ENCODE measurements at places on chromosomes 16 and 17.

- DNase-seq: no peak
Observed at GRCh38 chr16:27892879-27893278, 170.6 kb downstream of the GSG1L start.

DNA sequence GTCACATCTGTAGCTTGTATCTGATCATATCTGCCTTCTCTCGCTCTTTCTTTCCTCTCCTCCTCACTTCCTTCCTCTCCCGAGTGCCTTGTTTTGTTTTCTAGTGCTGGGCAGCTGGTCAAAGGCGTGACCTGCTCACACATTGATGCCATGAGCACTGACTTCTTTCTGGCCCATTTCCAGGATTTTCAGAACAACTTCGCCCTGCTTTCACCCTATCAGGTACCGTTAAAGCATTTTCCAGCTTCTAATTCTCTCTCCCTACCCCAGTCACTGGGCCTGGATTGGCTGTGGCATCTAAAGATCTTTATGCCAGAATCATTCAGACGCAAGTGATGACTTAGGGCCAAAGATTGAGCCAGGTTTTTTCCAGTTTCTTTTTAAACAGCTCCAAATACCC, 55.5 kb downstream of the OTOA start:
- no peak for DNase-seq

GRCh38 chr17:42548070-42548837, 4.5 kb upstream of the HSD17B1 start:
- peak; percentile 56 for DNase-seq

GRCh38 chr17:41613277-41614082, 913 bp upstream of the KRT16 start:
- no peak for DNase-seq

DNA sequence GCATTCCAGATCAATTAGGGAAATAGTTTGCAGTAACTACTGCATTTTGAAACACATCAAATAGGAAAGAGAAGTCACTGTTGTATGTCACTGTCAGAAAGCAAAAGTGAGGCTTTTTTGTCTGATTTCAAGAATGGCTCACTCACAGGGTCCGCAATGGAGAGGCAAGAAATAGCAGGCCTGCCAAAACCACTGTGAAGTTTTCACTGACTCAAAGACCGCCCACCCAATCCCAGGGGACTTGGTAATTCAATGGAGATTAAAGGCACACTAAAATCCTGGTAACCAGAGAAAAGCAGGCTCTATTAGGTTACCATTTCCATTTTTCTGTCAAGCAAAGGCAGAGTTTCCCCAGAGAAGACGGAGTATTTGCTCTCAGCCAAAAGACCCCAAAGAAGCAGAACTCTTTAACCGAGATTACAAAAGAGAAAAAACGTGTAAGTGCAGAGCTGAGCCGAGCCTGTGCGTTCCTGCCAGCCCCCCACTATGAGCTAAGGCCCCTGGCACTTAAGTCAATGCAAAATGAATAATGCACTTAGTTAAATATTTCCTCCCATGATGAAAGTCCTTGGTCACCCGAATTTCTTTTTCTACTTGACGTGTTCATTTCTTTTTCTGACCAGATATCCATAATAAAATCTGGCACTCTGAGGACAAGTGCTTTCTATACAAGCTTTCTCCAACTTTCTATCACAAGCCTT, 57.0 kb downstream of the FOXL1 start:
- DNase-seq: no peak

DNA sequence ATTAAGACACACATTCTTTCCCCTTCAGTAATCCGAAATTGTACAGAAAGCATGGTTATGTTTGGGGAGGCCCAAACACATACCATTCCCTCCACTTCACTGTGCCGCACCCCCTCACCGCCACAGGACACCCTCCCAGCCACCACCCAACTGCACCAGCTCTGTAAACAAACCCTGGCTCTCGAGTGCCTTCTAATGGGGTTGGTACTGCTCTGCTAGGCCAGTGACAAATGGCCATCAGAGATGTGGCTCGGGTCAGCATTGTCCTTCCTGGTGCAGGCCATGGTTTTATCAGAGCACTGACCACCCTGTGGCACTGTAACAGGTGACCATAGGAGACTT, 24.0 kb upstream of the SREBF1 start:
- DNase-seq: no peak

GRCh38 chr17:51407576-51407975, 147.2 kb downstream of the UTP18 start:
- DNase-seq: no peak
